KG1 (cell line): ENCODE measurements at places on chromosomes 13 and 19.

- DNase-seq = peak; percentile 36
These were observed 86.6 kb downstream of the FLT1 start for GRCh38 chr13:28408235-28408848.

- DNase-seq = no peak
These were observed 15.5 kb upstream of the KCNN1 start for GRCh38 chr19:17951157-17951989.

GRCh38 chr13:30841154-30841553 is 64.9 kb upstream of the MEDAG start:
- DNase-seq = no peak

DNA sequence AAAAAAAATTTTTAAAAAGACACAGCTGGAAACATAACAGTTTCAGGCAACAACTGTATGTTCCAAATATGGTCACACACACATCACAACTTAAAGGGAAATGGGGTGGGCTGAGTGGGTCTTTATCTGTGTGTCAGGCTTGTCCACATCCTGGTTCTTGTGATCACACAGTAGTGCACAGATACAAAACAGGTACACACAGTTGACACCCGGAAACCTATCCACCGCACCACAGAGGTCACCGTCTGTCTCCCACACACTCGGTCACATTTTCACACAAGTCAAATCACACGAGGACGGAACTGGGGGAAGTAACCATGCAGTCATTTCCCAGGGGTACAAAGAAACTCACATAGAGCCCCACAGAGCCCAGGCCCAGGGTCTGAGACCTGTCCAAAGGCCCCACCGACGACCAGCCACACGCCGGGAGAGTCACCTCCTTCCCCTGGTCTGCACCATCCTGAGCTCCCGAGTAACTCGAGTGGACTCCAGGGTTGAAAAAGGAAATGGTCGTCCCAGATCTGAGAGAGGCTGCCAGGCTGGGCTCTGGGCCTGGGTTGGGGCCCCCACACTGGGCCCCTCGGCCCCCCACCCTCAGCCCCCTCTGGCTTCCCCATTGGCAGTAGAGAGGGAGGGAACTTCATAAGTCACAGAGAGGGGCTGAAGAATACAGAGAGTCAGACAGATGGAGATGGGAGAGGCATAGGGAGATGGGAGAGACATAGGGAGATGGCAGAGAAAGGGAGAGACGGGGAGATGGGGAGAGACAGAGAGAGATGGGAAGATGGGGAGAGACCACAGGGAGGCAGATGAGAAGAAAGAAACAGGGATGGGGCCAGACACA is 1.3 kb upstream of the PPAN start:
- DNase-seq = peak; percentile 78

DNA sequence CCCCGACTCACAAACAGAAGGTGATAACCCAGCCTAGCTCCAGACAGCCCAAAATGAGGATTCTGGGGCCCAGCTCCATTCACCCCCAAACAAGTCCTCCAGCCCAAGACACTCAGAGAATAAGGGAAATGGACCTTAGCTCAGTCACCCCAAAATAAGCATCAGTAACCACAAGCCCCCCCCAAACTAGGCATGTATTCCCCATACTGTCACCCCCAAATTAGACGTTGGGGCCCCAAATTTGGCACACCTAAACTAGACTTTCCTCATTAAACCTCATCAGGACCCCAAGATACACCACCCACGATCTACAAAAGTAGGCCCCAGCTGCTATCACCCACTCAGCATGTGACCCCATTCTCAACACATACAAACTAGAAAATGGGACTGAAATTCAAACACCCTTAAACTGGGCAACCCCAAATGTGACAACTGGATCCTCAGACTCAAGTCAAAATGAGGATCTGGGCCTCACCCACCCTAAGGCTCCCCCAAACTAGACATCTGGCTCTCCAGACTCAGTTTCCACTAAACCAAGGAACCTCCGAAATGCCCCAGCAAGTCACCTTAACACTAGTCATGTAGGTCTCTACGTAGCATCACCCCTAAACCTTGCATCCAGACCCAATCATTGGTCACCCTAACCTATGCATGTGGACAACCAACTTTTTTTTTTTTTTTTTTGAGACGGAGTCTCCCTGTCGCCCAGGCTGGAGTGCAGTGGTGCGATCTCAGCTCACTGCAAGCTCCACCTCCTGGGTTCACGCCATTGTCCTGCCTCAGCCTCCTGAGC is 13.4 kb upstream of the ERFL start:
- no peak for DNase-seq

DNA sequence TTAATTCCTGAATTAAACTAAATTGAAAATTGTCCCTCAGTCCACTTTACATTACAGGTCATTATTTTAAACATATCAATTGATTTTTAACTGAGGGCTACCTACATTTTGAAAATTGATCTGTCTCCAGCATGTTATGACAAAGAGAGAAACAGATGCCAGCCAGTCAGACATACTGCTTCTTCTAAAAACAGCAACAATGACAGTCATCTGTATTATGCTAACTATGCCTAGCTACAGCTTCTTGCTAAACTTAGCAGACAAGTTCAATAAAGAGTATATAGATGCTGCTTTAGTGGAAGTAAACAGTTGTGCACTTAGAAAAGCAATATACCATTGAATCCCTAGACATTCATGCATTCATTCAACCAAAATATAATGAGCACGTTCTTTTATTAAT is 48.6 kb upstream of the EEF1AKMT1 start:
- no peak for DNase-seq

DNA sequence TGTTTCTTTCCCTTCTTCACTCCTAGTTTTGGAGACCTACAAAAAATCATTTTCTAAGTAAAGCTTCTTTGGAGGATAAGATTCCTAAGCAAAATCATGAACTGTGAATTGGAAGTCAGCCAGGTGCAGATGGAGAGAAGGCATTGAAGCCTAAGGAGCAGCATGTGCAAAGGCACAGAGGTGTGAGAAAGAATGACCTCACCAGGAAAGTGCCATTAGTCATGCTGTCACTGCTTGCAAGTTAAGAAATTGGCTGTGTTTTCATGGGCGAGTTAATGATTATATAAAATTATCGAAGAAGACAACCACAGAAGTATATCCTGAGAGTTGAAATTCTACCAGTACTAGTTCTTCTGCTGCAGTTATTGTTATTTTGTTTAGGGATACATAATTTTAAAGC is 80.3 kb upstream of the KLHL1 start:
- DNase-seq = no peak

DNA sequence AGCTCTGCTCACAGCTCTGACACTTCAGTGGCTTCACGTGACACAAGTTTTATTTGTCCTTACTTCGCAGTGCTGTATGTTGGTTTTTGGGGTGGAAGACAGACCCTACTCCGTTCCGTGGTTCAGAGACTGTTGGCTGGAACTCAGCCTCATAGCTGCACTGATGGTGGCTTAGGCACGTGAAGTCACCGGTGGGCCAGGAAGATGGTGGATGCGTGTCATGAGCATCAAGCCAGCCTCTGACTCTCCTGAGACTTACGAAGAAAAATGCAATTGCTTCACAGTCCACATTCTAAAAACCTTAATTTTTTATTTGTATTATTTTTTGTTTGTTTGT is 161.4 kb upstream of the SOX1 start:
- DNase-seq = no peak

GRCh38 chr13:98397221-98397620 is 179.7 kb downstream of the STK24 start:
- no peak for DNase-seq

DNA sequence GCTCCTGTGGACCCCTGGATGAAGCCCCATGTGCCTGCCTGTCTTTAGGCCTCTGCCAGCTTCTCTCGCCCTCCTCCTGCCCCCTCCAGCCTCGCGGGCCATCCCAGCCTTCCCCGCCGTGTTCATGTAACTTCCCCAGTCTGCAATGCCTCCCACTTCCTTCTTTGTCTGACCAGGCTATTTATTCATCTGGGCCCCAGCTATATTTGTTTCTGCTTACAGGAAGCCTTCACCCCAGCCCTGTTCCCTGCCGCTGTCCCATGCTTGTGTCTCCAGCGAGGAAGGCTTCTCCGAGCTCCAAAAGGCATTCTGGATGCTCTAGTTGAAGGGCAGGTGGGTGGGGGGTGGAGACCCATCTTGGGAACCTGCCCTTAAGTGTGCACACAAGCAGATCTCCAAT is 7.9 kb upstream of the C3 start:
- DNase-seq = peak; percentile 27

DNA sequence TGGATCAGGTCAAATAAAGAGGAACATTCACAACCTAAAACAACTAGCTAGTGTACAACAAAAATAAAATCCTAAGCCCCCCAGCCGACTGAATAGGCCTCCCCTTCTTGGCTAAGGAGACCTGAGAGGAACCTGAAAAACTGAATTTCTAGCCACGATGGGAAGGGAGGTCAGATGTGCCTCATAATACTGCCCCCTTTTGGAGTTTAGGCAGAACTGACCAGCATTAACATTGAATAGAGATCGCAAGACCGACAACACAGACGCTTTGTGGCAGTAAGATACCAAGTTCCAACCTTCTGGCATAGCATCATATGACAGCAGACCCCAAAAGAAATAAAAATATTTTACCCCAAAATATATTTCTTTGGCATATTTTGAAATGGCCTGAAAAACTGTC is 15.9 kb downstream of the CBY2 start:
- no peak for DNase-seq

GRCh38 chr19:30598688-30599087 is 226.5 kb downstream of the ZNF536 start:
- DNase-seq = no peak

- DNase-seq = no peak
These were observed 3.0 kb downstream of the ANGPTL4 start for GRCh38 chr19:8366961-8367326.

GRCh38 chr19:35524181-35524837 is 3.8 kb downstream of the SBSN start:
- DNase-seq = no peak

- DNase-seq = no peak
These were observed 3.4 kb downstream of the FCAR start for GRCh38 chr19:54877471-54877870.

DNA sequence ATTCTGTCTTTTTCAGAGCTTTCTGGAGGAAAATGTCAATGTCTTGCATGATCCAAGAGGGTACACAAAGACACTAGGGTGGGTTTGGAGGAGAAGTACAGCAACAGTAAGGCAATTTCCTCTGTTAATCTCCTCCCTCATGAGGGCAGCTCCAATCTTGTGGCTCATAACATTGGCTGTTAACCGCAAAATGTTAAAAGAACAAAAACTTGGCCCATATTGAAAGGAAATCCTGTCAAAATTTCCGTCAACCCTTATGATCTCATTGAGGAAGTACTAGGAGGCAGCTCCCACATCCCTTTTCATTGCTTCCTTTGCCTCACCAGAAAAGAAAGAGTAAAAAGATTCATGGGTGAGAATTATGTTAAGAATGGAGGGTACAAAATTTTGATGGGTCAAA is 11.6 kb downstream of the OXGR1 start:
- peak; percentile 41 for DNase-seq

- DNase-seq = no peak
These were observed 75.2 kb upstream of the C13orf46 start for GRCh38 chr13:114049026-114049425.
